Activated CD4-positive, alpha-beta memory T cell treated with anti-CD3 and anti-CD28 coated beads, Interleukin-2, amount 10 ng/mL, durations not matched to agents 7 days and 5 days (primary cell): ENCODE measurements at places on chromosomes 6 and 20. TPM values are rescaled to one million over a fixed set of nuclear protein-coding genes. Genes with fewer than 3 reads are reported as not detected.

The DOK5 gene
- total RNA-seq, result not detected

DNA sequence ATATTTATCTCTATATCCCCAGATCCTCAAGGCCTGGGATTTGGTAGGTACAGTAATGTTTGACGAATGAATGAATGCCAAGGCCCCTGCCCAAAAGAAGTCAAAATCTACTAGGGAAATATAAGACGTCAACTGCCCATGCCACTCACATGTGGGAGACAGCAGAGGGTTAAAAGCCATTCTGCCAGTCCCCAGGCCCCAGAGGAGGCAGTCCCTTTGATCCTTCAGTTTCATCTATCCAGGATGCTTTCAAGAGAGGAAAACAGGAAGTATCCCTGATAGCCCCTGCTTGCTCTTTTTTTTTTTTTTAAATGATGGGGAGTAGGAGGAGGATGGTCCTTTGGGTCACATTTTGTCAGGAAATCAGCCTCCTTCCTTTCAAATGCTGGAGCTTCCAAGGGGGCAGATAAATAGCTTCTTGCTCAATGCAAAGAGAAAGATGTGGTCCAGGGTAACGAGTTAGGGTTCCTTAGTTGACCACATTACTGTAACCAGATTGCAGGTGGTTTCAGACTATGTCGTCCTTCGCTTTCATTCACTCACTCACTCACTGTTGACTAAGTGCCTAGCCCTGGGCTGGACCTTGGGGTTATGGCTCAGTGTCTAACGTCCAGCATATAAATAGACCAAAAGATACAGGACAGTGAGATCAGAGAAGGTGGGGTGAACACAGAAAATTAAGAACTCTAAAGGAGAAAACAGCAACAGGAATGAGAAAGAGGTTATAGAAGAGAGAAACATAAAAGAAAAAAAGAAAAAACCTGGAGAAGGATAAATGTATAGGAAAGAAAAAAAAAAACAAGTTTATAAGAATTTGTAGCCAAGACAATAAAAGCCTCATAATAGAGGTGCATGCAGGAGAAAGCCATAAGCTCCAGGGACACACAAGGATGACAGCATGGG is 64.6 kb upstream of the PIM1 start:
- H3K27ac ChIP-seq, result no peak overlapping the region
- no peak for DNase-seq
- no peaks in the 10 kb centered on the region for H3K27me3 ChIP-seq

- no peak for DNase-seq
- no peaks in the 10 kb centered on the region for H3K27me3 ChIP-seq
- no peaks in the 10 kb centered on the region for H3K4me1 ChIP-seq
- peaks cover 24% of the 10 kb centered on the region for H3K36me3 ChIP-seq
Measured at GRCh38 chr6:73823046-73823735, 127.2 kb downstream of the CD109 start.

DNA sequence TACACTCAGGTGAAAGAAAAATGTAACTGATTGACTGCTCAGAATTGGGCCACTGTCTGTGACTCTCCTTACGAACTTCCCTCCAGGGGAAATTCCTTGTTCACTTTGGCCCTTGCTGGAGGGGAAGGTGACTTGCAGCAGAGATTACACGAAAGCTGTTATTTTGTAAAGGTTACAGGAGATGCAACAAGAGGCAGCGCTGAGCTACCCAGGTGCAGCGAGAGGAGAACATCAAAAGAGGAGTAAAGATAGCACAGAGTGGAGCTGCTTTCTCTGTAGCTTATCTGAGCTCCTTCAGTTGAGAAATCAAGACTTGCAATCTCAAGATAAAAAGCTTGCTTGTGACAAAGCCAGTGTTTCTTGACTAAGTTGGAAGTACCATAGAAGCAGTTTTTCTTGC is 144.6 kb downstream of the ARHGAP18 start:
- H3K27ac ChIP-seq, result no peak overlapping the region
- peaks cover 3% of the 10 kb centered on the region for H3K36me3 ChIP-seq
- H3K27me3 ChIP-seq, result peaks cover 5% of the 10 kb centered on the region
- H3K4me3 ChIP-seq, result no peak overlapping the region
- H3K4me1 ChIP-seq, result no peaks in the 10 kb centered on the region

DNA sequence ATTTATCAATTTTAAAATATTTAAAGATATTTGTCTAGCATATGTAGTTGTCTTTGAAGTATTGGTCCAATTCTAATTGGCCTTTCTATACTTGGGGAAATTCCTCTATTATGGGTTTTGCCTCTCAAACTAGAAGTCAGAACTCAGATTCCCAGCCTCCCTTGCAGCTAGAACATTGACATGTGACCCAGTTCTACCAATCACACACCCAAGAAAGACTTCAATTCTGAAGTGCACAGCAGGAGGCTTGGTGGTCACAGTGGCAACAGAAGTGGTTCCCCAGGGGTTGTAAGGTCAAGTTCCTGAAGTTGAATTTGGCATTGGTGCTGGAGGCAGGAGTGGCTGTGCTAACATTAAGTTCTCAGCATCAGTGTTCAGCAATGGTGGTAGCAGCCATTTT is 14.8 kb upstream of the FKBP5 start:
- no peaks in the 10 kb centered on the region for H3K27me3 ChIP-seq
- no peak for DNase-seq
- no peak overlapping the region for H3K4me3 ChIP-seq

The RIPPLY2 gene
- total RNA-seq, result not detected

GRCh38 chr20:47358672-47359529 is 2.4 kb upstream of the ZMYND8 start:
- no peak for DNase-seq
- no peak overlapping the region for H3K4me3 ChIP-seq
- H3K4me1 ChIP-seq, result peaks cover 29% of the 10 kb centered on the region
- H3K27ac ChIP-seq, result peak overlapping the region; percentile 12
- H3K36me3 ChIP-seq, result peaks cover 12% of the 10 kb centered on the region
- H3K27me3 ChIP-seq, result peaks cover 3% of the 10 kb centered on the region

The LST1 gene
- total RNA-seq, result 74.5 TPM

DNA sequence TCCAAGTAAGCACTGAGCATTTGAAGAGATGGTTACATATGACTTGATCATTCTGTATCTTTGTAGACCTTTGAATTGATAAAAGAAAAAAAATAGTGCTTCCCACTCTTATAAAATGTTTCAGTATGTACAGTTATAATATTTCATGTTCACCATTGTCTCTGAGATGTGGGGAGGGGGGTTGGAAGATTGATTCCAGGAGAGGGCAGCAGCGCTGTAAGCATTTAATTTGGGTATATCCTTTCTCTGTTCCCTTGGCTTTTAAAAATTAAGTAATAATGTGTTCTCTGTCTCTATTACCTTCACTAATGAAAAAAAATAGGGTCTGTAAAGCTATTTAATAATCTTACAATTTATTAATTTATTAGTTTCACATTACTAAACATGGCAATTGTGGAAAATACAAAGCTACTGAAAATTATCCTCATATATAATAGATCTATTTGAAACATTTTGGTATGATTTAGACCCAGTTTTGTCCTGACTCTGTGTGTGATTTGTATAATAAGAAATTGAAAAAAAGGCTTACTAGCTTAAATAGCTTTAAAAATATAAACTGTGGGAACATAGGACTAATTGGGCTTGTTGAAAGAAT is 341.2 kb downstream of the CDKAL1 start:
- DNase-seq, result no peak
- H3K27ac ChIP-seq, result no peak overlapping the region
- no peaks in the 10 kb centered on the region for H3K27me3 ChIP-seq
- H3K4me1 ChIP-seq, result peaks cover 14% of the 10 kb centered on the region
- no peaks in the 10 kb centered on the region for H3K36me3 ChIP-seq
- no peak overlapping the region for H3K4me3 ChIP-seq

DNA sequence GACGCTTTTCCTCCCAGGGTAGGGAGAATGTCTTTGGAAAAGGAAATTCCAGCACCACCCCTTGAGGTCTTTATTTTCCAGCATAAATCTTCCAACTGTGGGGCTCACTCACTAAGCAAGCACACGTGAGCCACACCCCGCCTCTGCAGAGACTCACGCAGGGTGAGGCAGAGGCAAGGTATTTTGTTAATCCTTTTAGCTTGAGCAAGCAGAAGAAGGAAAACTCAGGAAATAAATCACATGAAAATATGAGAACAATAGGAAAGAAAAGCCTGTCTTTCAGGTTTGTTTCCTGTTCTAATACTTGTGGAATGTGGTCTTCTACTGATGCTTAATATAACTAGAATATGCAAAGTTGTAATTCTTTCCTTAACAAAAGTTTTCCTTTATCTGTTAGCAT is 4.1 kb upstream of the PHACTR2 start:
- no peak overlapping the region for H3K4me3 ChIP-seq
- peaks cover 5% of the 10 kb centered on the region for H3K27me3 ChIP-seq
- DNase-seq, result no peak
- H3K4me1 ChIP-seq, result peaks cover 3% of the 10 kb centered on the region
- peaks cover 8% of the 10 kb centered on the region for H3K36me3 ChIP-seq

DNA sequence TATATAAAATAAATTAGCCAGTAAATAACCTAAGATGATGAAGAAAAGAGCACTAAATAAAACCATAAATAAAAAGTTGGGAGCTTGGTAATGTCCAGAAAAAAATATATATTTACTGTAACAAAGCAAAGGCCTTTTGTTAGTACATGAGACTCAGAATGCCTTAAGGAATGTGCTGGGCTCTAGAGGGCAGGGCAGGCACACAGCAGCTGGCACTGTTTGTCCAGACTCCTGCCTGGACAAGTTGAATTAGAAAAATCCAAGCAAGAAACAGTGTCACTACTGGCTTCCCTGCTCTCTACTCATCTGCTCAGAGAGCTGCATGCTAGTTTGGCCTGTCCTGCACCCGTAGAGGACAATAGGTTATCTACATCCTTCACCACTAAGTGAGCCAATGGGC is 8.8 kb downstream of the DEFB129 start:
- peaks cover 22% of the 10 kb centered on the region for H3K4me1 ChIP-seq
- no peaks in the 10 kb centered on the region for H3K36me3 ChIP-seq

GRCh38 chr6:127092466-127092865 is 26.0 kb upstream of the RSPO3 start:
- H3K27me3 ChIP-seq, result peaks cover 4% of the 10 kb centered on the region
- H3K4me1 ChIP-seq, result no peaks in the 10 kb centered on the region
- H3K4me3 ChIP-seq, result no peak overlapping the region
- no peak overlapping the region for H3K27ac ChIP-seq
- no peaks in the 10 kb centered on the region for H3K36me3 ChIP-seq

DNA sequence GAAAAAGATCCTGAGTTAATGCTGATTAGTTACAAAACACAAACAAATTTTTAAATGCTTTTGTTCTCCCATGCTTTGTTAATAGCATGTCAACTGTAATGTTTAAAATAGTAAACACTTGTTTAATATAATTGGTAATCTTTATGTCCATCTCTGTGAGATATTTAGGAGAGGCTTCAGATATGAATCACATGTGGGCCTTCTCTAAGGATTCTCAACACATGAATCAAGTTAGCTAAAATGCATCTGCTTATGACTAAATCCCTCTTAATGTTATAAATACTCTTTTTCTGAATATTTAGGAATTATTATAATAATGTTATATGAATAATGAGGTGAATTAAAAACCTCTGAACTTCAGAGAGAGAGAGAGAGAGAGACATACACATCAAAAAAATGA is 345.9 kb upstream of the MANEA start:
- no peak overlapping the region for H3K4me3 ChIP-seq
- DNase-seq, result no peak
- no peaks in the 10 kb centered on the region for H3K4me1 ChIP-seq

- no peak overlapping the region for H3K27ac ChIP-seq
- H3K4me1 ChIP-seq, result no peaks in the 10 kb centered on the region
- no peaks in the 10 kb centered on the region for H3K27me3 ChIP-seq
- H3K4me3 ChIP-seq, result no peak overlapping the region
Measured at GRCh38 chr6:11969092-11969491, 43.0 kb upstream of the HIVEP1 start.

The C6orf141 gene
- not detected for total RNA-seq

The PIGT gene
- total RNA-seq, result 52.4 TPM

DNA sequence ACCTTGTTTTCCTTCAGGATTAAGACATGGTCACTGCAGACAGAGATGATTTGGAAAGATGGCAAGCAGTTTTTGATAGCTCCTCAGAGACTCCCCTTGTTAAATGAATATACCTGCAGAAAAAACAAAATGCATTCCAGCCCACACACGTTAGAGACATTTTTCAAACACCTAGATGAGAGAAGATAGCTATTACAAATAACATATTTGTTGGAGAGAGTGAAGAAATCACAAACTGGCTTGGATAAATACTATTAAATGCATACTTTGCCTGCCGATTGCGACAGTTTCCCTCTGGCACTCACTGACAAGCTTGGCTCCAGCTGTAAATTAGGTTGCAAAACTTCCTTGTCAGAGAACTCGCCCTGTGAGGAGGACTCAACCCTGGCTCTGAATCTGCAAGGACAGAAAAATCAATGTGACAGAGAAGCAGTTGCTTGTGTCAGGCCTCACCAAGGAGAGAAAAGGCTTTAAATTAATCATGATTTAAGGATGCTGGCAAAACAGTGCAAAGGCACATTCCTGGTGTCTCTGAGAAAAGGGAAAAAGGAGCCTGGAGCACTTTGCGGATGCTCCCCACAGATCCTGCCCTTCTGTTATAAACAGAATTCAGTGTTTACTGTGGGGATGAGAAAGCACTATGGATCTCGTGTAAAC is 423.7 kb upstream of the MARCKS start:
- no peak overlapping the region for H3K4me3 ChIP-seq
- DNase-seq, result no peak
- H3K27me3 ChIP-seq, result no peaks in the 10 kb centered on the region
- no peak overlapping the region for H3K27ac ChIP-seq

The CTAGE9 gene
- total RNA-seq, result not detected

- H3K27ac ChIP-seq, result no peak overlapping the region
- H3K27me3 ChIP-seq, result no peaks in the 10 kb centered on the region
- no peak for DNase-seq
- H3K4me1 ChIP-seq, result no peaks in the 10 kb centered on the region
Measured at GRCh38 chr20:8860011-8860495, 208.8 kb upstream of the PLCB4 start.

The SLC52A3 gene
- not detected for total RNA-seq

GRCh38 chr20:51037532-51038115 is 14.7 kb upstream of the KCNG1 start:
- DNase-seq, result no peak
- H3K27me3 ChIP-seq, result peaks cover 9% of the 10 kb centered on the region
- H3K27ac ChIP-seq, result no peak overlapping the region
- H3K36me3 ChIP-seq, result no peaks in the 10 kb centered on the region

- H3K4me3 ChIP-seq, result no peak overlapping the region
- H3K36me3 ChIP-seq, result peaks cover 27% of the 10 kb centered on the region
- H3K27me3 ChIP-seq, result peaks cover 73% of the 10 kb centered on the region
- peaks cover 50% of the 10 kb centered on the region for H3K4me1 ChIP-seq
- H3K27ac ChIP-seq, result no peak overlapping the region
Measured at GRCh38 chr20:57632286-57632685, 12.1 kb upstream of the ZBP1 start.

DNA sequence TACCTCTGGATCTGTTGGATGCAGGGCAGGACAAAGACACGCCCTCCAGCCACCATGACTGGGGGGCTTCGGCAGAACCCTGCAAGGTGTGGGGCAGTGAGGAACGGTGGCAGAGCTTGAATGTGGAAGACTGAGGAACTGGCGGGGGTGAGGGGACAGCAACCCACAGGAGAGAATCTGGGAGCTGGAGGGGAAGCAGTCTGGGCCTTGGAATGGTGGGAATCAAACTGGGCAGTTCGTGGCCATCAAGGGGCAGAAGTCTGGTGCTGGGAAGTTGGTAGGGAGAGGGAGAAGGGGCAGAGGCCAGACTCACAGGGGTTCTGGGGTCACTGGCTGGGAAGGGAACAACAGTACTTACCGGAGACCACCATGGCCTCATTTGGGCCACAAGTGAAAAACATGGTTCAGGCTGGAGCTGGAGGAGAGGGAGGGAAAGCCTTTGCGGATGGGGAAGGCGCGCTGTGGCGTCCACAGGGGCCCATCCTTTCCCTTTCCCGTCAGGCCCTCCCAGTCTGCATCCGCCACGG is 635 bp downstream of the FLOT1 start:
- H3K4me3 ChIP-seq, result peak overlapping the region; percentile 92
- H3K36me3 ChIP-seq, result peaks cover 57% of the 10 kb centered on the region
- peaks cover 72% of the 10 kb centered on the region for H3K4me1 ChIP-seq
- H3K27me3 ChIP-seq, result peaks cover 2% of the 10 kb centered on the region
- H3K27ac ChIP-seq, result peak overlapping the region; percentile 82

The SEL1L2 gene
- not detected for total RNA-seq

The C6orf15 gene
- total RNA-seq, result not detected
